ENCODE measurements at places on chromosomes 3 and 15.

GRCh38 chr3:36543276-36543997 is 163.1 kb downstream of the STAC start:
- DNase-seq, result no peak

- no peak for DNase-seq
These were observed 628.0 kb downstream of the ROBO2 start for GRCh38 chr3:77667901-77668300.

GRCh38 chr3:146052056-146052790 is 108.8 kb downstream of the PLOD2 start:
- no peak for DNase-seq

- DNase-seq, result no peak
These were observed 7.6 kb downstream of the CACNA2D2 start for GRCh38 chr3:50495609-50496423.

GRCh38 chr3:167798443-167798842 is 62.9 kb downstream of the SERPINI1 start:
- no peak for DNase-seq

- peak; percentile 62 for DNase-seq
These were observed 20.3 kb upstream of the ABTB1 start for GRCh38 chr3:127652246-127652995.

- no peak for DNase-seq
These were observed 12.7 kb upstream of the CFAP100 start for GRCh38 chr3:126381966-126382365.

GRCh38 chr3:66140106-66140505 is 80.7 kb upstream of the SLC25A26 start:
- no peak for DNase-seq

DNA sequence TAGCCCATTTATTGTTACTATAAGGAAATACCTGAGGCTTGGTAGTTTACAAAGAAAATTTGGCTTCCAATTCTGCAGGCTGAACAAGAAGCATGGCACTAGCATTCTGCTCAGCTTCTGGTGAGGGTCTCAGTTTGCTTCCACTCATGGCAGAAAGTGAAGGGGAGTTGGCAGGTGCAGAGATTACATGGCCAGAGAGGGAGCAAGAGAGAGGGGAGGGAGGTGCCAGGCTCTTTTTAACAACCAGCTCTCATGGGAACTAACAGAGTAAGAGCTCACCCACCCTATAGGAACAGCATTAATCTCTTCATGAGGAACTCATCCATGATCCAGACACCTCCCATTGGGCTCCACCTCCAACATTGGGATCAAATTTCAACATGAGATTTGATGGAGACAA is 437.9 kb downstream of the CHL1 start:
- no peak for DNase-seq

DNA sequence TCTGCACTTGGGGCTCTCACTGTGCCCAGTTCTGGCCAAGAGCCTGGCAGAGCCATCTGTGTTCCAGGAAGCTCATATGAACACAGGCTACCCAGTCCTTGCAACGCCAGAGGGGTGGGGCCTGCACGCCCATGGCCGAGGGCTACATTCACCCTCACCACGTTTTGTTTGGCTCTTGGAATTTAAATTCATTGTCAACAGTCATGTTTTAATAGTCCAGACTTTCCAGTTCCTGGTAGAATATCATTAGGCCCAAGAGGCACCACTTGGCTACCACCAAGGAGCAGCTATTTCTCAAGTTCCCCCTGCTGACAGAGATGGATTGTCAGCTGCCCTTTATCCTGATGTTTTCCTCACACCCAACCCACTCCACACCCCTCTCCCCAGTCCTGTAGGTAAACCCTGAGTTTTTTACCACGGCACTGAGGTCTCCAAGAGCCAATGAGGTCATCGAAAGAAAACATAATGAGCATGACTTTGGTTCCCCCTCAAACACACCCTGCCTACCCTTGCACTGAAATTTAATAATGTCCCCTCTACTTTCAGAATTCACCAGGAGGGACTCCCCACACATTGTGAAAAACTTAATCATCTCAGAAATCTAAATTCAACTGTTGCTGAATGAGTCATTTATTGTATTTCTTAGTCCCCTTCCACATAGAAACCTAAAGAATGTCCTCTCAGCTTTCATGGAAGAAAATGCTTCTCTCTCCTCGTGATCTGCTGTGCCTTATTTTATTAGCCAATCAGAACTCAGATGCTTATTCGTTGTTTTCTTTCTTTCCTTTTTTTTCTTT is 125.1 kb downstream of the SHQ1 start:
- DNase-seq, result peak; percentile 14

DNA sequence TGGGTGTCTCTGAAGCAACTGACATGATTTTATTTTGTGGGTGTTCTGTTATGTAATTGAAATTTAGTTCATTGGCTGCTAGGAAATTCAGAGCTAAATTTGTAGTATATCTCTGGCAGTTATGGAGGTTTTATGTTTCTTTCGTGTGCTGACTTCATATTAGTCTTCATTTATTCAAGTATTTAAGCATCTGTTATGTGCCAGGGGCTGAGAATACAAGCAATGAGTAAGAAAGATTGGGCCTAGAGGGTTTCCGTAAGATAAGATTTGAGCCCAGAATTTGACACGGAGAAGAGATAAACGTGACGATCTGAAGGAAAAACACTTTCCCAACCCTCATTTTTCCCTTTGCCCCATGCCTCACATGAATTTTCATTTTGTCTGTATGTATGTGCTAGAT is 75.2 kb upstream of the ACKR4 start:
- DNase-seq, result no peak

- no peak for DNase-seq
These were observed 57.3 kb downstream of the ACAP2 start for GRCh38 chr3:195385526-195385925.

DNA sequence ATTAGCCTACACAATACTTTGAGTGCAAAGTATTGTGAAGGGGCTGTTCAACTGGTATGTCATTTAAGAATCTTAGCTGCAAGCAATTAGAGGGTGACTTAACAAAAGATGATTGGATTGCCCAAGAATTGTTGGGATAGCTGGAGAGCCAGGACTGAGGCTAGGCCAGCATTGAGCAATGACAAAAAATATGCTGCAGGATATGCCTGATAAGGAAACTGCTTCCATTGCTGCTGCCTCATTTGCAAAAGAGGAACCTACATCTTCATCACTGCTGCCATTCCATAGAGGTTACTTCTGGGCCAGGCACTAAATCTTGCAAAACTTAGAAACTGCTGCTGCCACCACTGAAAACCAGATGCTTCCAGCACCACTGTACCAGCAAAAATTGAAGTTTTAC is 108.0 kb upstream of the TBC1D5 start:
- no peak for DNase-seq

GRCh38 chr3:181782306-181782954 is 70.7 kb downstream of the SOX2 start:
- peak; percentile 36 for DNase-seq

- DNase-seq, result no peak
These were observed 58.3 kb downstream of the RAB11A start for GRCh38 chr15:65927545-65927944.

DNA sequence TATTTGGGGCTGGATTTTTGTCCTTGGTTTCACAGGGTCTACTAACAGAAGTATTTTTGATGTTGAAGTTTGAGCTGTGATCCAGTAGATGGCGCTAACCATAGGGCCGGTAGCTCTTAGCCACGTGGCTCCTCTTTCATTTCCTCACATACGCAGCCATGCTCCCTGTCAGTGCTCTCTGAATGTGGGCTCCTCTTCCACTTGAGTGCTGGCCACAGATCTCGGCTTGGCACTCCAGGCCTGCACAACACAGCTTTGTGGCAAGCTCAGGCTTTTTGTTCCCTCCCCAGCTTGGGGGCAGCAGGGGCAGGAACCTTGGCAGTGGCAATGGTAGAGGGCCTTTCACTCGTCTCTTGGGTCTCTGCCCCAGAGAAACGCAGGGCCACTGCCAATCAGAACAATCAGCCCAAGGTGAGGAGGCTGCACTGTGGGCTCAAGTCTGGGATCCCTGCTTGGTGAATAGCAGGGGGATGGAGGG is 18.6 kb upstream of the DNAAF4 start:
- DNase-seq, result peak; percentile 28

DNA sequence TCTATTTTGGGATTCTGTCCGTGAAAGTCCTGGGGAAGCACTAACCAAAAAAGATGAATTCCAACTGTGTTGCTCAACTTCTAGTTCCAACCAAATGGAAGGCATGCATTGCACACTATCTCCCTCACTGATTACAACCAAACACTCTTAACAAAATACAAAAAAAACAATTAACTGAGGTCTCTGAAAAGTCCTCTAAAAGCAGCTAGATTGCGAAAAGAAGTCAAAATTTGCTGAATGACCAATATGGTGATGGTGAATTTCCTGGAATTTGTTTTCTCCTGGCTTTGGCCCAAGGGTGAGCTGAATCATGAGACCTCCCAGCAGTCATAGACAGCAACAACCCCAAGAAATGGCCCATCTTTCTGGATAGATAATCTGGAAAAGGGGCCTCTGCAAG is 28.3 kb downstream of the CYP19A1 start:
- no peak for DNase-seq

- no peak for DNase-seq
These were observed 11.5 kb upstream of the SPINK8 start for GRCh38 chr3:48344867-48345507.

DNA sequence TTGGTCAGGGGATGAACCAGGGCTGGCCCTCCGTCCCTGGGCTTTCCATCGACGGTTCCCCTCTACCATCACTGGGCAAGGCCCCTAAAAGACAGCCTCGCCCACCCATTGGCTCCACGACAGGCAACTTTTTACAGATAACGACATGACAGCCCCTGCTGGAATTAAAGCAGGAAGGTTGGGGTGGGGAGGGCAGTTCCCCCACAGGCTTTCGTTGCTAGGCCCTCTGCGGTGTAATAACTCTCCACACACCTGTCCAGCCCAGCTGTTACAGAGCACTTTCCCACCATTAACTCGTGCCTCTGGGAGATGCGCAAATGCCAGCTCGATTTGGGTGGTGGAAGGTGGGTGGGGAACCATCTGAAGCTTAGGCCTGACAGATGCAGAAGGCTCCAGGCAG is 264.2 kb upstream of the TLE3 start:
- no peak for DNase-seq

DNA sequence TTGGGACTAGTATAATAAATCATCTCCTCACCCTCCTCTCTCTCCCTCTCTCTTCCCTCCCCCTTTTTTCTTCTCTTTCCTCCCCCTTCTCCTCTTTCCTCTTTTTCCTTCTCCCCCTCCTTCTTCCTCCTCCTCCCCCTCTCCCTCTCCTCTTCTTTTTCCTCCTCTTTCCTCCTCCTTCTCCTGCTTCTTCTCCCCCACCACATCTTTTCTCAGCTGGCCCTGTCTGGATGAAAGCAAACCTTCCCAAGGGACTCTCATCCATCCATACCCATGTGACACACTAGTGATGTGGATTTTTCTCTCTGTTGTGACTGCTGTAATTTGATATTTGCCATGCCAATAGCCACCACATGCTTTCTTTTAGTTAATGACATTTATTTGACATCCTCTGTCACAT is 127.2 kb downstream of the EBLN2 start:
- no peak for DNase-seq

DNA sequence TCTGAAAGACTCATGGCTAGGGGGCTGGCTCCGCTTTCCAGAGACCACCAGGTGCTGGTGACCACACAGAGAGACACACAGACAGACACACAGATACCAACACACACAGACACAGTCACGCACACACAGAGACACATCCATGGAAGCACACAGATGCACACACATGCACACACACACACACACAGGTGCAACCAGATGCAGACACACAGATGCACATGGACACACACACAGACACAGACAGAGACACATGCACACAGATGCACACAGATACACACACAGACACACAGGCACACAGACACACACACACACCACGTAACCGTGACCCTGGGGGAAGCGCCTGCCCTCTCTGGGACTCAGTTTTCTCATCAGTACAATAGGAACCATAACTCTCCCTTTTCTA is 132.2 kb downstream of the WNT7A start:
- DNase-seq, result no peak

GRCh38 chr15:29765898-29766527 is 56.3 kb downstream of the TJP1 start:
- DNase-seq, result no peak

GRCh38 chr3:42130007-42130328 is 38.8 kb downstream of the TRAK1 start:
- no peak for DNase-seq

DNA sequence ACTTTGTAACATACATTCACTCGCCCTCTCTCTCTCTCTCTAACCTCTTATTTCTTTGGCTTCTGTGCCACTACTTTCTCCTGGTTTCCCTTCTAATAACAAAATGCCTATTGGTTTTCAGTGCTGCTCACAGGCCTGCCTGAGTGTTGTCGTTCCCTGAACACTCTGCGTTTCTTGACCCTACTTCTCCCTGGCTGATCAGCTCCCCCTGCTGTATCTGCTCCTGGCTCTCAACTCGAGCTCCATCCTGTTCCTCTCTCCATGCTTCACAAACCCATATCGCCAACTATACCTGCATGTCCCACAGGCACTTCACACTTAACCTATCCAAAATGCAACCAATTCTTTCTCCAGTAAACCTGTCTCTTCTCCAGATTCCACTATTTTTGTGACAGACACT is 111.4 kb downstream of the OPA1 start:
- DNase-seq, result no peak

DNA sequence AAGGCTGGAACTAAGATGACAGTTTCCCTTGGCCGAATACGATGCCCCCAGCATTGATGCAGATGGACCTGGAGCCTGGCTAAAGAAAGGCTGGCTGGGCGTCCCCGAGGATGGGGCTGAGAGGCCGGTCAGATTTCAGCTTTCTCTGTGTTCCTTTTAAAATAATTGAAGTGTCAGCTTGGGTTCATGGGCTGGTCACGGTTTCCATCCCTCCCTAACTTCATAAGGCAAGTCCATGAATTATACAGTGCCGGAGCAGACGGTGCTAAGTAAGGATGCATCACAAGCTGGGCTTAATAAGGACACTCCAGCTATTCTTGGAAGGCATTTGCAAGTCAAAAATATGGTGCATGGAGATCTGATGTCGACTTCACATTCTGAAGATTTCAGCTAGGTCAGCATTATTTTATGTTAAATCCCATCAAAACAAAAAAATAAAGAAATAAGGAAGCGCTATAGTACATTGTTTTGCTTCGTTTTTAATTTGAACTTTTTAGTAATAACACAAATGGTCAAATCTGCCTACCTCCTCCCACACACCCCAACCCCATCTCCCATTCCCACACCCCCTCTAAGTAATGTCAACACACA is 220.8 kb downstream of the RPLP1 start:
- no peak for DNase-seq

GRCh38 chr15:31214158-31214863 is 112.3 kb upstream of the KLF13 start:
- no peak for DNase-seq

DNA sequence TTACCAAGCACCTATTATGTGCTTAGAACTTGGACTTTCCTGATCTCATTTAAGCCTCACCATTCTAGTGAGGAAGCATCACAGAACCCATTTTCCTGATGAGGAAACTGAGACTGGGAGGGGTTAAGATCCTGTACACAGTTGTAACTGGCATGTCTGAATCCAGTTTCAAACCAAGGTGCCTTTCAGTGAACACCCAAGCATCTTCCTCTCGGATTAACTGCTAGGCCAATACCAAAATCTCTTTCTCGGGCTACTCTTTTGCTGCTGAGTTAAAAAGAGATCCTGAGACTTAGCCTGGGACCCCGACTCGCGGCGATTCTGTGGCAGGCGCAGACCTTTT is 578 bp upstream of the CEMIP start:
- DNase-seq, result no peak

GRCh38 chr15:75720787-75721479 is 8.3 kb upstream of the CSPG4 start:
- peak; percentile 83 for DNase-seq

GRCh38 chr3:191217301-191217700 is 18.3 kb downstream of the OSTN start:
- no peak for DNase-seq

- no peak for DNase-seq
These were observed 61.1 kb upstream of the TMCO5A start for GRCh38 chr15:37873336-37873735.

Measured in RWPE1 (cell line).